ENCODE measurements at places on chromosomes 1 and 21.

DNA sequence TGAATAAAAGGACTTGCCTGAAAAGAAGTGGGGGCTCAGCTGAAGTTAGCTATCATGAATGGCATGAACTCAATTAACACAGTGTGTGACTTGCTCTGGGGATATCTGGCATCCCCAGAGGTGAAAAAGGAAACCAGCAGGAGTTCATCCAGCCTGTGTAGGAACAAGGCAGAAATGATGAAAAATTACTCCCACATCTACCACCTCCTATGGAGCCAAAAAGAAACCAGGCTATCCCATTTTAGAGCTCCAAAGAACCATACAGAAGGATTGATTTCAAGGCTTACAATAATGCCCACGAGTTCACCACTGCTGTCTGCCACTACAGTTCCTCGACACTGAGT is 25.3 kb downstream of the TP53BP2 start:
- no peak for DNase-seq

DNA sequence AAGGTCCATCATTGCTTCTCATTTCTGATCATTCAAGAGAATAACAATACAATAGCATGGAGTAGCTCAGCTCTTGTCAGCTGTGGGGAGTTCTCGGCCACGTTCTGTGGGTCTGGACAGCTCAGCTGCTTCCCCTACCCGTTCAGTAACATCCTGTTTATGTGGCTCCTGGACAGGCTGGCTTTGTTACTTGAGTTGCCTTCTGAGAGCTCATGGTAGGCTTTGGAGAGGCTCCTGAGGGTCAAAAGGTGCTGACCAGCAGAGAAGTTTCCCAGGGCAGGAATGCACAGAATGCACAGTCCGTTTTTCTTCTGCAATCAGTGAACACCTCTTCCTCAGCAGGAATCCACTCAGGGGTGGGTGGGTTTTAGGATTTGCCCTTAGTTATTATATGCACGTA is 36.0 kb downstream of the KAZN start:
- DNase-seq = no peak

DNA sequence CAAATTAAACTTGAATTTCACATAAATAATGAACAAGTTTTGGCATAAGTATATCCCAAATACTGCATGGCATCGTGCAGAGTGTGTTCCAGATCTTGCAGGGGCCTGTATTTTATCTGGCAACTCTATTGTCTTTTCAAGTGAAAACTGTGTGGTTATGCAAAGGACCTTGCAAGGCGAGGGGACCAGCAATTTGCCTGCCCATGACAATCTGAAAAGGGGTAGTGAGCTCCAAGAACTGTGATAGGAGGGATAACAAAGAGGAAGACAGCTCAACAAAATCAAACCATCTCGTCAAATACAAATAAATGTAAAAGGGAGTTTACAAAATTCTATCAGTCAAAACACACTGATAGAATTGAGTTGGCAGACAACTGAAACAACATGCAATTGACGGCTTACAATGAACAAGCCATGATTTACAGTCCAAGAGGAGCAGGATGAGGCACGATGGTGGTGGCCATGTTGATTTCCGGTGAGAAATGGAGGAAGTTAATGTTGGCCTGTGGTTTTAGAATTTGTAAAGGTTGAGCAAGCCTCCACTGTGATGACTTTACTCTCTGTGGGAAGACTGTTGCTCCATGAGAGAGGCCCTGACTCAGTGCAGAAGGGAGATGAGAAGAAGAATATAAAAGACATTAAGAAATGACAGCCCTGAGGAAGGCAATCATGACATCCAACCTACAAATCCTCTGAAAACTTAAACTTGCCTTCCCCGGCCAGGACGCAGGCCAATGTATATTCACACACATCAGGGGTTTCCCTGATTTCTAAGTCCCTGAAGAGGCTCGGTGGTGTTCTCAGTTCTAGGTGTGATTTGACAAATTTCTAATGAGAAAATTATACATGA is 132.2 kb downstream of the ADSS2 start:
- peak; percentile 85 for DNase-seq

DNA sequence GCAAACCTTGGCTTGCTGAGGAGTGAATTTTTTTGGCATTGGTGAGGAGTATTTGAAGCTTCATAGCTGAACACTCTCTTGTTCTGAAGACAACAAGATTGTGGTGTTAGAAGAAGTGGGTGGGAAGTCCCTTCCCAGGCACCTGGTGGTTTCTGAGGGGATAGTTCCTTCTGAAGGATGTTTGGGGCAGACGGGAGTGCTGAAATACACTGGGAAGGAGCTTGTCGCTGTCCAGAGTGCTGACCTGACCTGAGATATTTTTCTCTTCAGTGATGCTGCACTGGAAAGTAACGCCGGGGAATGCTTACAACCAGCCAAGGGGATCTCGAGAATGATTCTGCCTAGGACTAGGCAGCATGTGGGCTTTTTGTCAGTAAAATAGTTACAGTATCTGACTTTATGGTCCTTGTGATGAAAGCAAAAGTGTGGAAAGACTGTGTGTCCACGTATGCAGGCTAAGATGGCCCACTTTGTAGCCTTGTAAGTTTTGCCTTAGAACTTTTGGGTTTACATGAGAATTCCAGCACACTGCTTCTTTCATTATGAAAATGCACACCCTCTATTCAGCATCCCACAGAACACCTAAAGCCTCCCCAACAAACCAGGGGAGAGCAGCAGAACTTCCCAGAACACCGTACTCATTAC is 33.1 kb upstream of the NFASC start:
- DNase-seq = peak; percentile 60

DNA sequence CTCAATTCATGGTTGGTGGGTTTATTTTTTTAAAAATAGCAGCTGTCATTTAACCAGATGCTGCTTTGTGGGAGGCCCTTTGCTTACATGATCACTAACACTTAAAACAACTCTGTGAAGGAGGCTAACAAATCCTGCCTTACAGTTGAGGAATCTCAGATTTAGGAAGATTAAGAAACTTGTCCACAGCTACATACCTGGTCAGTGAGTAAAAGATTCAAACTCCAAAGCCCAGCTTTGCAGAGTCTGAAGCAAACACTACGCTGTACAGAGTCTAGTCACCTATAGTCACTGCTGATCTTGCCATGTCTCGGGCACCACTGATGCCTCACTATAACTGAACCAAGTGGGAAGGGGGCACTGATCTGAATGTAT is 535.4 kb downstream of the SMYD3 start:
- DNase-seq = peak; percentile 69
